Activated naive CD8-positive, alpha-beta T cell treated with anti-CD3 and anti-CD28 coated beads for 36 hours (primary cell): ENCODE measurements at places on chromosomes 2 and 18.

- no peak overlapping the region for H3K4me3 ChIP-seq
- H3K27me3 ChIP-seq, result peaks cover 8% of the 10 kb centered on the region
- no peak for DNase-seq
- H3K36me3 ChIP-seq, result no peaks in the 10 kb centered on the region
- H3K4me1 ChIP-seq, result no peaks in the 10 kb centered on the region
Measured at GRCh38 chr18:11498821-11499220, 110.6 kb upstream of the SLC35G4 start.

GRCh38 chr2:160210599-160211138 is 10.6 kb upstream of the ITGB6 start:
- H3K4me1 ChIP-seq, result peaks cover 17% of the 10 kb centered on the region
- no peaks in the 10 kb centered on the region for H3K36me3 ChIP-seq
- H3K27ac ChIP-seq, result no peak overlapping the region
- DNase-seq, result peak; percentile 71
- no peak overlapping the region for H3K4me3 ChIP-seq

GRCh38 chr2:221335219-221335752 is 236.8 kb downstream of the EPHA4 start:
- no peak overlapping the region for H3K4me3 ChIP-seq
- no peak for DNase-seq
- no peaks in the 10 kb centered on the region for H3K36me3 ChIP-seq
- H3K27me3 ChIP-seq, result no peaks in the 10 kb centered on the region
- H3K4me1 ChIP-seq, result no peaks in the 10 kb centered on the region
- H3K27ac ChIP-seq, result no peak overlapping the region

GRCh38 chr2:150232321-150232720 is 255.1 kb downstream of the RND3 start:
- H3K27ac ChIP-seq, result no peak overlapping the region
- no peak for DNase-seq
- no peaks in the 10 kb centered on the region for H3K27me3 ChIP-seq
- no peak overlapping the region for H3K4me3 ChIP-seq
- no peaks in the 10 kb centered on the region for H3K36me3 ChIP-seq
- no peaks in the 10 kb centered on the region for H3K4me1 ChIP-seq

DNA sequence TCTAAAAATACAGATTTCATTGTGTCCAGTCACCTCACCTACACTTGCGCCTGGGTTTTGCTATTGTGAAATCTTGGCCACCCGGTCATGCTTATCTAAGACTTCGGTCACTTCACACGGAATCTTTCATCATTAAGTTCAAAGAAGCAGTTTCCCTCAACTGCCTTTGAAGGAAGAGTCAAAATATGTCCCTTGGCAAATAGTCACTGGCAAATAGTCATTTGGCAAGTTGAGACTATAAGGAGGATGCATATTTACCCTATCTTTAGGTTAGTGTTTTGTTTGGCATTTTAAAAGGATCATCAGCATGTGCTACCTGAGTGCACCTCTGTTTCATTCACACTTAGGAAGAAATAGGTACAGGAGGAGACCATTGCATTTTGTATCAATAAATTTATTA is 95.9 kb downstream of the FEZ2 start:
- H3K36me3 ChIP-seq, result peaks cover 2% of the 10 kb centered on the region
- no peaks in the 10 kb centered on the region for H3K4me1 ChIP-seq
- no peaks in the 10 kb centered on the region for H3K27me3 ChIP-seq
- H3K4me3 ChIP-seq, result no peak overlapping the region

GRCh38 chr2:239004274-239005015 is 156.6 kb downstream of the TWIST2 start:
- no peak for DNase-seq
- no peak overlapping the region for H3K27ac ChIP-seq
- peaks cover 18% of the 10 kb centered on the region for H3K27me3 ChIP-seq
- H3K4me1 ChIP-seq, result no peaks in the 10 kb centered on the region
- no peak overlapping the region for H3K4me3 ChIP-seq

DNA sequence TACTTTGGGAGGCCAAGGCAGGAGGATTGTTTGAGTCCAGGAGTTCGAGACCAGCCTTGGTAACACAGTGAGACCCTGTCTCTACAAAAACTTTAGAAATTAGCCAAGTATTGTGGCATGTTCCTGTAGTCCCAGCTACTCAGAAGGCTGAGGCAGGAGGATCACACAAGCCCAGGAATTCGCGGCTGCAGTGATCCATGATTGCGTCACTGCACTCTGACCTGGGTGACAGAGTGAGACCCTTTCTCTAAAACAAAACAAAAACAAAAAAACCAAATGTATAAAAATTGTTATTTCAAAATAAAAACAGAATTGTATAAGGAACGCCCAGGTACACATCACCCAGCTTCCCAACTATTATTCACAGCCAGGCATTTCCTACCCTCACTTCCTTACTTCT is 54.1 kb upstream of the GPR155 start:
- H3K27me3 ChIP-seq, result no peaks in the 10 kb centered on the region
- DNase-seq, result no peak
- H3K4me3 ChIP-seq, result no peak overlapping the region
- H3K4me1 ChIP-seq, result peaks cover 14% of the 10 kb centered on the region
- H3K36me3 ChIP-seq, result no peaks in the 10 kb centered on the region
- H3K27ac ChIP-seq, result no peak overlapping the region

DNA sequence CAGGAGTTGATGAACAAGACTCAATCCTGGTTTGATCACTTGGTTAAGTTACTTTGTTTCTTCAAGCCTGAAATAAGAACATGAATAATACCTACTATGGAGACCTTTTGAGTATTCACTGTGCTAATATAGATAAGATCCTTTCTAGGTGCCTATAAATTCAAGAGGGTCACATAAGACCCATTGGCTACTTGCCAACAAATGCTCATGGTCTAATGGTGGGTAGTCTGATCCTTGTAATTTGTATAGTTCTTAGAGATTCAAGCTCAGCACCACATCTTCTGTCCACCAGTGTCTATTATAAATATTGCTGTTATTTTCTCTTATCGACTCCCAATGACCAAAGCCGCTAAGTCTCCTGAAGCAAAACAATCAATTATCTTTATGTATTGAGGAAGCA is 27.4 kb upstream of the ACSL3 start:
- no peaks in the 10 kb centered on the region for H3K36me3 ChIP-seq
- no peak overlapping the region for H3K27ac ChIP-seq
- peaks cover 12% of the 10 kb centered on the region for H3K27me3 ChIP-seq

DNA sequence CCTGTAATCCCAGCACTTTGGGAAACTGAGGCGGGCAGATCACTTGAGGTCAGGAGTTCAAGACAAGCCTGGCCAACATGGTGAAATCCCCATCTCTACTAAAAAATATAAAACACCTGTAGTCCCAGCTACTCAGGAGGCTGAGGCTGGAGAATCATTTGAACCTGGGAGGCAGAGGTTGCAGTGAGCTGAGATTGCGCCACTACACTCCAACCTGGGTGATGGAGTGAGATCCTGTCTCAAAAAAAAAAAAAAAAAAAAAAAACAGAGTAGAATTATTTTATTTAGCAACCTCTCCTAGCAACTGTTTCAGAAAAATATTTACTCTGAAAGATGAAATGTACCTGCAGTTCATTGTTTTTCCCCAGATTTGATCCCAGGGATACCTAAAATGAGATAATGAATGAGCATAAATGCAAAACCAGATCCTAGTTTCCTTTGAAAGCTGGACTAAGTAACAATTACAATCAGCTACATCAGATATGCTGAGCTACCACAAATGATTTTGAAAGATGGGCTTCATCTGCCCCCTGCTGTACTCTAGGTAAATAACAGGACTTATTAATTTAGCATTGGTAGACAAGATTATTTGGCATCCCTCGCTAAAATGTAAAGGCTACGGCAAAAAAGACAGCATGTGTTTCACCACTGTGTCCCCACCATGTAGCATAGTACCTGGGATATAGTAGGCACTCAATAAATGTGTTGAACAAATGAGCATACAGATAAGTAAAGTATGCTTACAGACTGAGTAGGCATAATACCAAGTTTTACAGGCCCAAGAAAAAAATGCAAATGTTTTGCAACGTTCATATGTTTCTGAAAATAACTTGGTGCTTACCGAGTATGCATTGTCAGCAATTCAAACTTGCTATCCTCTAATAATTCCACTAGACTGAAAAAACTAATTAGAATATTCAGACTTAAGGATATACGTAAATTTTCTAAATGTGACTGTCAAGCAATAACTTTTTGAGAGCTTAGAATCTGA is 102.5 kb downstream of the ATL2 start:
- H3K4me1 ChIP-seq, result peaks cover 2% of the 10 kb centered on the region
- H3K36me3 ChIP-seq, result no peaks in the 10 kb centered on the region
- no peak overlapping the region for H3K27ac ChIP-seq

GRCh38 chr2:114543236-114543766 is 100.9 kb downstream of the DPP10 start:
- H3K4me3 ChIP-seq, result no peak overlapping the region
- H3K36me3 ChIP-seq, result no peaks in the 10 kb centered on the region
- H3K27ac ChIP-seq, result no peak overlapping the region
- DNase-seq, result no peak

GRCh38 chr18:32201948-32202672 is 12.3 kb downstream of the MEP1B start:
- no peaks in the 10 kb centered on the region for H3K4me1 ChIP-seq
- no peaks in the 10 kb centered on the region for H3K36me3 ChIP-seq
- no peak overlapping the region for H3K27ac ChIP-seq
- H3K4me3 ChIP-seq, result no peak overlapping the region
- H3K27me3 ChIP-seq, result peaks cover 4% of the 10 kb centered on the region
